Stimulated activated CD8-positive, alpha-beta memory T cell treated with anti-CD3 and anti-CD28 coated beads, Interleukin-4, amount 100 ng/mL, for 24 hours (primary cell): ENCODE measurements at places on chromosomes 4 and X.

DNA sequence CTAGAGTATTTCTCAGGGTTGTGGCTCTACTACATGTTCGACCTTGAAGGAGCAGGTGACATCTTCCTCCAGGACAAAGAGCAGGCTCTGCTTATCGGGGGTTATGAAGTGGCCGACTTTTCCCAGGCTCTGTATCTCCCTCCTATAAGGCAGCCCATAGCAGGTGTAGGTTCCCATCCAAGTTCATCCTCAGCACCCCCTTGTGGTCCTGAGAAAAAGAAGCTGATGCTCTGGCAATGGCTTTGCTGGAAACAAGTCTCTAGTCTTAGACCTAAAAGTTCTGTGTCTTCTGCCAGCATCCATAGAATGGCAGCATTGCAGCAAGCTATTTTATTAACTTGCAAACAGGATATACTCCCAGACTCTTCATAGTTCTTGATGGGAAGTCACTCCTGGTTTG, 836.6 kb upstream of the PRKX start:
- DNase-seq, result no peak

GRCh38 chr4:139596034-139596683, 40.1 kb upstream of the SETD7 start:
- no peak for DNase-seq

- no peak for DNase-seq
Observed at GRCh38 chr4:189293459-189293858, 647.2 kb upstream of the FRG1 start.

GRCh38 chrX:154096140-154097002, 1.1 kb downstream of the MECP2 start:
- no peak for DNase-seq

DNA sequence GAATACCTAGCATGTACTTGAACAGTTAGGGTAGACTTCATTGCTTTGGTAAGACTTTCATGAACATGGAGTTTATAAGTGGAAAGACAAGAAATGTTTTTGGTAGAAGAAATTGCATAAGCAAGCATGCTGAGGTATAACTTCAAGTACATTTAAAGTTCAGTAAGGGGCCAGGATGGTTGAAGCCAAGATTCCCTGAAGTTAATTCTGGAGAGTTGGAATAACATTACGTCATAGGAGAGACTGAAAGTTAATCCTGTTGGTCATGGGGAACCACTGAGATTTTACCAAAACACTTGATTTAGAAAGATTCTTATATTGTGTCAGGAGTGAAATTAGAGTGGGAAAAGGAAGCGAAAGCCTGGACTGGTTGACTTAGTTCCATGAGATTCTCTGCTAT, 767.5 kb upstream of the MAGEB2 start:
- DNase-seq, result no peak

- DNase-seq, result no peak
Observed at GRCh38 chr4:19735012-19735411, 516.7 kb upstream of the SLIT2 start.
